ENCODE measurements at places on chromosomes 7 and 10.

- no peak for DNase-seq
Observed at GRCh38 chr10:73914036-73914435, 3.1 kb downstream of the PLAU start.

DNA sequence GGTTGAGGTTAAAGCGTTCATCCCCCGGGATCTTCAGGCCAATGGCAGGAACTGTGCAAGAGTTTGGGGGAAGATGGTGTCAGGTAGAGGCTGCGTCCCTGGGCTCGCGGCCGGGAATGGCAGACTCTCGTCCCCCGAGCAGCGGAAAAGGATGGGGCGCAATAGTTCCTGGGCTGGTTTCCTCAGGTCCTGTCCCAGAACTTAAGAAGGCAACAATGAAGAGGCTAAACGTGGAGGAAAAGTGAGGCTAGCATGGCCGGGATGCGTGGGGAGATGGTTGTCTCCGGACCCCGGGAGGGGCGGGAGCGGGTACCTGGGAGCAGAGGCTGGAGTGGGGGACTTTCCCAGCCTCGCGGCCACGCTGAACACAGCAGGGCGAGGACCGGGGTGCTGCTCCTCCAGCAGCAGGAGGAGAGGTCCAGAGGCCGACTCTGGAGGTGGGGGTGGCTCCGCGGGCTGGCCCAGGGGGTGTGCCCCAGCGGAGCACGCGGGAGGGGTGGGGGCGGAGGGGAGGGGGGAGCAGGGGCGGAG is 882 bp downstream of the IRF5 start:
- DNase-seq, result peak; percentile 70

DNA sequence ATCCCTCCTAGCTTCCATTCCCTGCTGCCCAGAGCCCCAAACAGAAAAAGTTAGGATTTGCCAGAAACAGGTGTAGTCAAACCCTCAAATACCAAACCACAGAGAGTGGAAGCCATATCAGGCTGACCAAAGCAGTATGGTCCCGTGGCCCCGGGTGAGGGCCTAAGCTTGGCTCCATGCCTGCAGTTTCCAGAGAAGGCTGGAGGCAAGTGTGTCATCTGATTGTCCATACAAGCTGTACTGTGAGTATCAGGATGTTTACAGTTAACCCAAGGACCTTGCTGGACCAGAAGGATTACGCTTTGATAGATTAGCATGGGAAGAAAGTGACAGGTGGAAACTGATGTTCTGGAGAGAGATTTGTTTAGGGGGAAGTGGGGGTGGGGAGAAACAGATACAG is 96.3 kb downstream of the PRKAG2 start:
- no peak for DNase-seq

- no peak for DNase-seq
Observed at GRCh38 chr7:2936891-2937580, 92.9 kb upstream of the GNA12 start.

- DNase-seq, result no peak
Observed at GRCh38 chr10:53162856-53163255, 390.3 kb upstream of the MBL2 start.

DNA sequence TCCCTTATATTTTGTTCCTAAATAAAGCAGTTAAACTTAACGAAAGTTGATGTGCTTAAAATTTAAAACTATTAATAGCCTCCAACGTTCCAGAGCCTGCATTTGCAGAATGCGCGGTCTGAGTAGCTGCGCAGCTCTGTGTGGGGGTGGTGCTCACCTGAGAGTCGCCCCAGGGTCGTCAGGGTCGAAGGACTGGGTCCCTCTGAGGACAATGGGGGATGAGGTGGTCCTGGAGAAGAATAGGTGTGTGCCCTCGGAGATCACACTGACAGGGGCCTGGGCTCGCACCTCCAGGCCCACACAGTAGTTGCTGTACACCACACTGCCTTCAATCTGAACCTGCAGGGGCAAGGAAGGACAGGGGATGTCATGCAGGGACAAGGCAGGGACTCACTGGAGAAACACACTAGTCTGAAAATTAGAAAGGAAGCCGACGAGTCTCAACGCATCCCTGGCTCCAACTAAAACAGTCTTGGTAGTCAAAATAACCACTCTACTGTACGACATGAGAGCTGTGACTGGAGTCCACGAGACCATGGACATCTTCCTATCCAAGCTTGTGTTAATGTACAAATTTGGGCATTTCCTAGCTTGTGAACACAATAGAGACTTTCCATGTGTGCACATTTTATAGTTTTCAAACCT is 54.4 kb downstream of the PKD1L1 start:
- DNase-seq, result no peak

- DNase-seq, result no peak
Observed at GRCh38 chr10:131567279-131568162, 256.0 kb upstream of the TCERG1L start.

DNA sequence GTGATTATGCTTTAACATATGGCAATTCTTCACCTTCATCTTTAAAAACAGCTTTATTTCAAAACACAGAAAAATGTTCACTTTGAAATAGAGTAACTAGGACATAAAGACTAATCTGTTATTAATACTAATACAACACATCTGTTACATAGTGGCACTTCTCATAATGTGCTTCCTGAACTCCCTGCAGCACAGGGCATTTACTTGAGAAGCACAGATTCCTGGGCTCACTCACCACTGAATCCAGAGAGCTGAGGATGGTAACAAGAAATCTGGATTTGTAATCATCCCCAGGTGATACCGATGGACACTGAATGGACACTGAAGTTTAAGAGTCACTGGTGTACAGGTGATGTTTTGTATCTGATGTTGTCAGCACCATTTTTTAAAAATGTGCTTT is 96.1 kb downstream of the COL28A1 start:
- no peak for DNase-seq

GRCh38 chr10:24623383-24623782 is 100.3 kb downstream of the ARHGAP21 start:
- DNase-seq, result no peak

Data from SK-N-SH (cell line).